ENCODE measurements at places on chromosomes 6 and 20.
A peak's percentile ranks its signal among the peaks of the same experiment; 100 is the strongest.

DNA sequence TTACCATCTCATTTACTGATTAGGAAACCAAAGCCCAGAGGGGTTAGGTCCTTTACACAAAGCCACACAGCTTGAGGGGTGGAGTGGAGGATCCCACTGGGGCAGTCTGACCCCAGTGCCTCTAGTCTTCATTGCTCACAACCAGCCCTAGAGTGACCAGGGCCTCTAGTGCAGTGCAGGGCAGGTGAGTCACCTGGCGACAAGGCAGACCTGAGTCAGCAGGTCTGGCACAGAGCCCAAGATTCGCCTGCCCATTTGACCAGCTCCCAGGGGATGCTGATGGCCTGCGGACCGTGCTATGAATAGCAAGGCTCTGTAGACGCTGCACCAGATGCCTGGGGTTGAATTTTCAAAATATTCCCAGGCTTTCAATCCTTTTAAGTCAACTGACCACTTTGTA is 29.9 kb downstream of the CDH26 start:
- peak; percentile 16 for DNase-seq

DNA sequence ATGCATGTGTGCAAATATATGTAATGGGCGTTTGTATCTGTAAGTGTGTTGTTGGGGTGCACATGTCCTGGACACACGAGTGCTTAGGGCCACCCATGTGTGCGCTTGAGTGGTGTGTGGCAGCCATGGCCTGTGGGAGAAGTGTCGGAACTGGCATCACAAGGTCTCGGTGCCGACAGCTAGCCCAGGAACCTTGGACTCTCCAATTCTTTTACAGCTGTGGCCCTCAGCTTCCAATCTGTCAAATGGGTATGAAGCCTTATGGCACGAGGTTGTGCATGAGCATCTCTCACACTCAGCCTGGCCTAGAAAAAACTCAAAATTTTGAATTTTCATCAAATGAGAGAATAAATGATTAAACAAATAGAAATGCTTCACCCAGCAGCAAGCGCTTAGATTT is 42.0 kb downstream of the SPDEF start:
- DNase-seq, result no peak

DNA sequence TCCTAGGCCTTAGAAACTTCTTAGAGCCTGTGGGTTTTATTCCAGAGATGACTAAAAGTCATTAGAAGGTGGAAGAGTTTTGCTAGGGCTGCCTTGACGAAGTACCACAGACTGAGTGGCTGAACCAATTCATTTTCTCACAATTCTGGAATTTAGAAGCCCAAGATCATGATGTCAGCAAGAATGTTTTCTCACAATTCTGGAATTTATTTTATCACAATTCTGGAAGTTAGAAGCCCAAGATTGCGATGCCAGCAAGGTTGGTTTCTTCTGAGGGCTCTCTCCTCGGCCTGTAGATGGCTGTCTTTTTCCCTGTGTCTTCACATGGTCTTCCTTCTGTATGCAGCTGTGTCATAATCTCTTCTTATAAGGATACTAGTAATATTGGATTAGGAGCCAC is 672.9 kb upstream of the MARCKS start:
- peak; percentile 15 for DNase-seq

- no peak for DNase-seq
These were observed 106.5 kb downstream of the DCDC2 start for GRCh38 chr6:24251339-24251738.

DNA sequence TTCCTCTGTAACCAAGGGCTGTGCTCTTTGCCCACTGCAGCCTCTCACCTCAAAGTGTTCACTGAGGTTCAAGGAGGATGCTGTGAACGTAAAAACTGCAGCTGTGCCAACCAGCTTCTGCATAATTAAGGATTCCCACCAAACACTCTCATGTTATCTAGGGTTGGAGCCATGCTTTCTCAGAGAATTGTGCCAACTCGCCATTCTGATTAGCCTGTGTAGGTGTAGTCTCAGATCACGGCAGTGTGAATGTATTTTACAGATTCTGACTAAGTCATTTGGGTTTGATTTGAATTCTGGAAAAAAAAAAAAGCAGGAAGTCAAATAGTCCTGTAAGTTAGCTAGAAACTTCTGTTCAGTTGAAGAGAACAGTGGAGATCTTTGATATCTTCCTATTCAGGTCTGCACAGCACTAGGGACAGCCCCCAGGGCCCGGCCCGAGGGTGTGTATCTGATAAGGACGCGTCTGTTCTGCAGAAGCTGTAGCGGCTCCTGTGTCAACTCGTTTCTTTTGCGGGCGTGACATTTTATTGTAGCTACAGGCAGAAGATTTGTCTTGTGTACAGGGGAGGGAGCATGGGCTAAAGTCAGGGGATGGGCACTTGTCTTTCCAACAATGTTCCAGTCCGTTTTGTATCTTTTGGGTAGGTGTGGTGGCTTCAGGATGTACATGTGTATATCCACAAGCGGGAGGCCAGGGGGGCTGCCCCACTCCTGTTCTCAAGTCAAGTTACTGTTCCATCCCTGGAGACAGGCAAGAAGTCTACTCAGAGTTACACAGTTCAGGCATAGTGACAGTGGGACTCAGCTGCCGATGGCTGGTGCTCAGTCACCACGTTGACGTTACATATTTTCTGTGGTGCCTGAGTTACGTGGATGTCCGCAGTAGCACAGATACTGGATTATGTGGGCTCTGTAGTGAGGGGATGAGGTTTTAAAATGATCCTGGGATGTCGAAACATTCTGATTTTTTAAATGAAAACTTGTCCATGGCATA is 12.4 kb downstream of the IRF4 start:
- DNase-seq, result no peak

GRCh38 chr6:37889051-37889450 is 69.5 kb downstream of the ZFAND3 start:
- no peak for DNase-seq

GRCh38 chr20:32706486-32706885 is 32.7 kb upstream of the C20orf203 start:
- DNase-seq, result no peak

DNA sequence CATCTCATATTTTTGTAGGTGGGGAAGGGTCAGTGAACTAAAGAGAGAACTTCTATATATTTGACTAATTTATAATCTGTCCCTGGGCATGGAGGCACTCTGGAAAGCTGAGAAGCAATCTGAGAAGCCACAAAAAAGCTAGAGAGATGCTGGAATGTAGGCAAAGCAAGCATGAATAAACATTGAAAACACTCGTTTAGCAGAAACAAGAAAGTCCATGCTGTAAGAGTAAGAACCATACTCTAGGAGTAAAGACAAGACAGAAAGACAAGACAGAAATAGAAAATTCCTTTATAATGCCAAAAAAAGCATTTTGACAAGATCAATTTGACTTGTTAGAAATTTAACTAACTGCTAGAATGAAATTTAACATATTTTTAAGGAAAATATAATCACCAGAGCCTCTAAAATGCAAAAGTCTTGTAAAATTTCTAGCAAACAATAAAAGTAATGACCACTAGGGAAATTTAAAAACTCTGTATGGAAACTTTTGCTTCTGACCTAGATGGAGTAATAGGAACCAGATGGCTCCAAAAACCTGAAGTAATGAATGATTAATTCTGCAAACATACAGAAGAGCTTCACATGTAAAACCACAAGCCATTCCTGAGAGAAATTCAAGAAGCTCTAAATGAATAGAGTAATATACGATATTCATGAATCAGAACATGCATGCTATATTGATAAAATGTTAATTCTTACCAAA is 625.7 kb upstream of the PTCHD4 start:
- peak; percentile 49 for DNase-seq

GRCh38 chr20:63695424-63696305 is 787 bp upstream of the TNFRSF6B start:
- no peak for DNase-seq

- peak; percentile 27 for DNase-seq
These were observed 2.0 kb downstream of the MAN1A1 start for GRCh38 chr6:119347466-119348095.

GRCh38 chr20:50815162-50815989 is 20.5 kb downstream of the BCAS4 start:
- DNase-seq, result peak; percentile 82

- no peak for DNase-seq
These were observed 22.1 kb upstream of the SLC22A7 start for GRCh38 chr6:43275801-43276576.

All from hepatic stellate cell (primary cell).